ENCODE measurements at places on chromosomes 13 and 19. TPM values are rescaled to one million over a fixed set of nuclear protein-coding genes. Genes with fewer than 3 reads are reported as not detected.

Gene ATP8A2
- total RNA-seq, result 0.23 TPM

Gene XPO4
- total RNA-seq, result 21.0 TPM

Gene RBM42
- total RNA-seq, result 81.4 TPM

Gene LILRB5
- not detected for total RNA-seq

Gene LINGO3
- not detected for total RNA-seq

Gene KCNC3
- 3.6 TPM for total RNA-seq

Gene PNMA8A
- total RNA-seq, result 17.0 TPM

Measured in prostate gland (tissue), 2 donors.